ENCODE measurements at places on chromosomes 7 and 10.

GRCh38 chr7:30710669-30711068 is 28.4 kb upstream of the CRHR2 start:
- DNase-seq: no peak

DNA sequence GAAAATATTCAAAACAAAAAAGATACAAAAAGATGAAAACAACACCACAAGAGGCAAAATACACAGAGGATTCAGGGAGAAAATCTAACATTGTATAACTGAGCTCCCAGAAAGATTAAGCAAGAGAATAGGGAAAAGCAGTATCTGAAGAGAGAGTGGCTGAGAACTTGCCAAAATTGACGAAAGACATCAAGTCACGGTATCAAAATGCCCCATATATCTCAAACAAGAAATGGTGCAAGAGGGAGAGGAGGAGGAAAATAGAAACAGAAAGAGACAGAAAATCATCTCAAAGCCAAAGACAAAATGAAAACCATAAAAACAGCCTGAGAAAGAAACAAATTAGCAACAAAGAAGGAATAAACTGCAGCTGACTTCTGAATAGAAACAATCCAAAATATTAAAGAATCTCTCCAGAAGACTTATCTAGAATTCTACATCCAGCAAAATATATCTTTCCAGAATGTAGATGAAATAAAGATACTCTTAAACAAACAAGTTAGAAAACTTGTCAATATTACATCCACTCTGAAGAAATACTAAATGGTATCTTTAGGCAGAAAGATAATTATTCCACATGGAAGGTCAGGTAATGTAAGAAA is 5.5 kb downstream of the USP6NL start:
- DNase-seq: no peak

GRCh38 chr10:48233559-48234005 is 40.9 kb downstream of the FRMPD2 start:
- DNase-seq: no peak

DNA sequence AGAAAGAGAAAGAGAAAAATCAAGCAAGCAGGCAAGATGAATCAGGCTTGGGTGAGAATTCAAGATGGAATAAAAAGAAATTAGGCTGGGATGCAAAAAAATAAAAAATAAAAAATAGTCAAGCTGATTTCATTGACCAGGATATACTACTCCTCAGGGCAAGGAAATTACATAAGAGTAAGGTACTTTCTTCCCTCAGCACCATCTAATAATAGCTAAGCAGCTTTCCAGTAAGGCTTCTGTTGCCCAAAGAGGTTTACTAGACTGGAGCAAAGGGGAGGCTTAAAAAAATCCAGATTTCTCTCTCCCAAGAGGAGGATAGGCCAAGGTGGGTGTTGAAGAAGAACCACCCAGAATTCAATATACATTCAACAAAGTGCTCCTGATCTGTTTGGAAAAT is 93.6 kb downstream of the NEURL1 start:
- DNase-seq: no peak

- no peak for DNase-seq
Measured at GRCh38 chr7:18624459-18624858, 128.9 kb downstream of the HDAC9 start.

DNA sequence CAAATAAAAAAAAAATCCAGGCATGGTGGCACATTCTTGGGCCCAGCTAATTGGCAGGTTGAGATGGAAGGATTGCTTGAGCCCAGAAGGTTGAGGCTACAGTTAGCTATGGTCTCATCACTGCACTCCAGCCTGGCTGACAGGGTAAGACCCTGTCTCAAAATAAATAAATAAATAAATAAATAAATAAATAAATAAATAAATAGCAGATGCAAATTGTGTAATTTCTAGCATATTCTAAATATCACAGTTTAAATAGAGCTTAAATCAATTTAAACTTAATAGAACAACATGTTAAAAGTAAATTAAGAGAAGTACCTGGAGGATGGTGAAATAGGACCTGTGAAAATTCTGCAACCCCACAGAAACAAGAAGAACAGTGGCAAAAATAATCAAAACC is 290.5 kb downstream of the TFEC start:
- DNase-seq: no peak

DNA sequence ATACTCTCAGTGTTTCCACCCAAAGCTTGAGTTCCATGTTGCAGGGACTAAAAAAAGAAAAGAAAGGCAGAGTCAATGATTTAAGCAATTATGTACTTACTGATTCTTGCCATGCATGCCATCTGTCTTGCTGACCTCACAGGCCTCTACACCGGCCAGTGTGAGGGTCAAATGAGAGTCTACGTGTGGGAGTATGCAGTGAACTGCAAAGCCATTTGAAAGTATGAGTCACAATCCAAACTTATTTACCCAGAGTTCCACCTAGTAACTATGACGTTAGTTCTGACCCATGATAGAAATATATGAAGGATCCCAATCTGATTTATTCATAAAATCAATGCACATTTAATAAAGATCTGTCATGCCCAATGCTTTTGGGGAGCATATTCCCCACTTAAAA is 26.5 kb downstream of the PDE1C start:
- DNase-seq: peak; percentile 37

DNA sequence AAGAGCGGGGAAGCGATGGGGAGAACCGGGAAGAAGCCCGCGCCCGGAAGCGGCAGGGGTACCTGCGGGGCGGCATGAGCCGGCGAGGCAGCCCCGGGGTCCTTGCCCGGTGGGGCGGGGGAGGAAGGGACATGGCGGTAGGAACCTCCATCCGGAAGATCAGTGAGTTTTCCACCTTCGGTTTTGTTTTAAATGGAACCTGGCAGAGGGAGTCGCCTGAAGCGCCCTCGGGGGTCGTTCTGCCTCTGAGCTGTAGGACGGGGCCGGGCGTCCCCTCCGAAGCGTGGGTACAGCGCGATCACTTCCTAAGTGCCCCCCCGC is 471 bp downstream of the PFKP start:
- peak; percentile 16 for DNase-seq
